Amygdala (tissue), 56 donors: ENCODE measurements at places on chromosomes 2 and 18.

GRCh38 chr18:9147440-9148202 is 11.0 kb downstream of the ANKRD12 start:
- no peak for DNase-seq

- no peak for DNase-seq
These were observed 148.9 kb upstream of the EPAS1 start for GRCh38 chr2:46148369-46148736.

DNA sequence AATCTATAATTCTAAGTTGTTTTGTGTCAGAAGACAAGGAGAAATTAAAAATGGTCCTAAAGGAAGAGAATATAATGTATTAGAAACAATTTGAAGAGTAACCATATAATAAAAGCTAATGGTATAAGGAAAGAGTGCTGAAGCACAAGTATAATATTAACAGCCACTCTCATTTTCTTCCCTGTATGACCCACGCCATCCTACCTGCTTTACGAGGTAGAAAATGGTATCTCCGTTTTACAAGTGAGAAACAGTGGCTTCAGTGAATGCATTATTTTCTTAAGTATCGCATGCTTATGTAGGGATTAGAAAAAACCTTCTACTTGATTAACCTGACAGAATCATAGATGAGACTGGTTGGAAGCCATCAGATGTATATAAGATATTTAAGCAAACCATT is 266.2 kb downstream of the CCDC102B start:
- no peak for DNase-seq

GRCh38 chr2:10431797-10432196 is 16.3 kb downstream of the ODC1 start:
- DNase-seq: no peak

DNA sequence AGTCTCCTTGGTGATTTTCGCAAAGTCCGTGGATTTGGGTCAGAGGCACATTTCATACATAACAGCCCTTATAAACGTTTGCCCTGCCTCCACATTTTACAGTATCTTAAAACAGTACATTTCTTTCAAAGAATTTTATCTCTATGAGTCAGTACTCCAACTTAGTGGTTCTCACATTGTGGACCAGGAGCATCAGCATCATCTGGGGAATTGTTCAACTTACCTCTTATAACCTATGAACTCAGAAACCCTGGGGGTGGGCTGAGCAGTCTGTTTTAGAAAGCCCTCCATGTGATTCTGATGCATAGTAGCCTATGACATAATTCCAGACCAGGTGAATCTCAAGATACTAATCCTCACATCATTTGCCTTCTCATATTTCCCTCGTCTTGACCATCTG is 12.4 kb downstream of the SUPT7L start:
- DNase-seq: no peak

DNA sequence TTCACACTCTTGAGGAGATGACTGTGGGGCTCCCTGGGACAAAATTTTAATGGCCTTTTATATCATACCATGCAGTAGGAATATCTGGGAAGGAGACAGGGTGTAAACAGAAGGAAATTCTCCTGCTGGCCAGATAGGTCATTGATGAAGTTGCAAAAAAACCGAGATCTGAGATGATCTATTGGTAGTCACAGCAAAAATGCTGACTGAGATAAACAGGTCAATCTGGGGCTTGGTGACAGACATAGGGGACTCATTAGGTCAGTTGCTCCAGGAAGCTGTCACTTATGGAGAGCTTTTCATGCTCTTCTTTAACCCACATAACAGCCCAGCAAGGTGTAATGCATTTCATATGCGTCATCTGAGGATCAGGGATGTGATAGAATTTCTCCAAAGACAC is 2.6 kb upstream of the IL36A start:
- no peak for DNase-seq

DNA sequence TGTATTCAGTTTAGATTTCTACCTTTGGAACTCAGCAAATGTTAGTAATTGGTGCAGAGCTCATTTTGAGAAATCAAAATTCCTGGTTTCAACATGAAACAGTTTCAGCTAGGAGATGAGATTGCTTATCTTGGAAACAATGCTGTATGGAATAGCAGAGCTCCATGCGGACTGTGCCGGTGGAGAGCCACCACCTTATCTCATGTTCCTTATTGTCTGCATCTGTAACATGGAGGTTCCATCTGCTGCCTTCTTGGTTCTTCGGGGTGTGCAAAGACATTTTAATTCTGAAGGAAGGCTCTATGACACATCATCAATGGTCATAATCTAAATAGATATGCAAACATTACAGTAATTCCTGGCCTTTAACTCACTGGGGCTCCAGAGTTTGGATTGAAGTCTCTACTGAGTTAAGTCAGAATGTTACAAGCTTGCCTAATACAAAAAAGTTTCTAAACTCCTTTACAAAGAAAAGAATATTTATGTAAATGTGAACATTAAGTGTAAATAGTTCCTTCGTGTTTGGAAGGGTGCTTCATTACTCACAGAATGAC is 65.3 kb downstream of the PRKRA start:
- no peak for DNase-seq

GRCh38 chr2:102091121-102091520 is 51.4 kb upstream of the IL1R1 start:
- DNase-seq: no peak

DNA sequence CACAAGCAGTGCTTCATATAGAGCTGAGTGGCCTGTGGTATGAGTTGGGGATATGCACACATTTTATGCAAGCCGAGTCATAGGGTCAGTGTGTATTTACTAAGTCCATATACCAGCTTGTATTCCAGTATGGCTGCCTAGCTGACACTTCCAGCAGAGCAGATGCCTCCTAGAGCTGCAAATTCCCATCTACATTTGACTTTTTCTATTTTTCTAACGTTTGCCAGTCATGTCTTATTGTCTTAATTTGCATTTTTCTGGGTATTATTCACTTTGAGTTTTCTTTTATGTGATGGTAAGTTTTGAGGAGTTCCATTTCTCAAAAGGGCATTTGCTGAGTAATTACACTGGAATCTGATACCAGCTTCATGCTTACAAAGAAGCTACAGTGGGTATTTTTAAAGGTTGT is 334.5 kb upstream of the CDH2 start:
- DNase-seq: no peak

GRCh38 chr18:13278062-13278630 is 59.6 kb downstream of the LDLRAD4 start:
- no peak for DNase-seq

GRCh38 chr2:30487603-30488002 is 40.6 kb downstream of the LCLAT1 start:
- no peak for DNase-seq

DNA sequence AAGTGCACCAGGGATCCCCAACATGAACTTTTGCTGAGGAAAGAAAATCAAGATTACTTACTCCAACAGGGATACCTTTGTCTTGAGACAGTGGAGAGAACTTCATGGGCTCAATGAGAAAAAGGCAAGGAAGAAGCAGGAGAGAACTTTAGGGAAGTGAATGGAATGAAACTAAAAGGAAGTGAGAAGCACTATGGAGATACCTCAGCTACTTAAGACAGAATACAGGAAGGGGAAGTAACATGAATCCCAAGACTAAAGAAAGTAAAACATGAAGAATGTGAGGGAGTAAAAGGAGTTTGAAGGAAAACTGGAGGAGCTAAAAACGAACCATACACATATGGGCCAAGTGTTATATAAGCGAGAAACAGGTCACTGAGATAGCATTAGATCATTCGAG is 32.4 kb upstream of the ACTR3 start:
- no peak for DNase-seq
